Cortex of kidney (tissue), 1 donor: ENCODE measurements at places on chromosomes 5 and 9.

DNA sequence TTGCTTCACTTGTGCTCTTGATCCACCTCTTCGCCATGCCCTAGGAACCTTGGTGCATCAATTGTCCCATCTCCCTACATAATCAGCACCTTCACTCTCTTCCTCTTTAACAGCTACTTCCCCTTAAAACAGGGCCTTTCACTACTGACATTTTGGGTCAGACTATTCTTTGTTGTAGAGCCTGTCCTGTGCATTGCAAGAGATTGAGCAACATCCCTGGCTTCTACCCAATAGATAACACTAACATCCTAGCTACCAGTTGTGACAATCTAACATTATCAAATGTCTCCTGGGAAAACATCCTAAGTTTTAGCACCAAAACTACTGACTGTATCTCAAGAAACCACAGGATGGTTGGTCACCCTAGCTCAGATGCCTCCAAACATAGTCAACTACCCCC lies 854.3 kb upstream of the DMAC1 start:
- DNase-seq, result no peak

GRCh38 chr9:36914212-36914577 lies 119.9 kb downstream of the PAX5 start:
- DNase-seq, result no peak

- DNase-seq, result no peak
Observed at GRCh38 chr5:55421074-55421529, 113.3 kb downstream of the MTREX start.

DNA sequence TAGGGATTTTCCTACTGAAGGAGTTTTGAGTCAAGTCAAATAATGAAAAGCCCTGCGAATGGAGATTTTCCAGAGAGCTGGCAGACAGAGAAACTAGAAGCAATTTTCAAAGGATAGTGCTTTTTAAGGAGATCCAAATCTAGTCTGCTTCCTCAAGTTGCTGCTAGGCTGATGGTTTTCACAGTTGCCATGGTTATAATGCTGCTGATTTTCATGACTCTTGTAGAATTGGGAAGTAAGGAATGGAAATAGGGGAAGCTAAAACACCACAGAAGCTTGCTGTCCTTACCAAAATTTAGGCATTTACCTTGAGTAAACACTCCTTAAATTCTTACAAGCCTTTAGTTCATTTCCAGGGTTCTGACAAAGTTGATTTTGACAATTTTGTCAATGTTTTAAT lies 30.1 kb upstream of the HAPLN1 start:
- no peak for DNase-seq

GRCh38 chr5:122967085-122967484 lies 69.4 kb downstream of the PPIC start:
- DNase-seq, result no peak

DNA sequence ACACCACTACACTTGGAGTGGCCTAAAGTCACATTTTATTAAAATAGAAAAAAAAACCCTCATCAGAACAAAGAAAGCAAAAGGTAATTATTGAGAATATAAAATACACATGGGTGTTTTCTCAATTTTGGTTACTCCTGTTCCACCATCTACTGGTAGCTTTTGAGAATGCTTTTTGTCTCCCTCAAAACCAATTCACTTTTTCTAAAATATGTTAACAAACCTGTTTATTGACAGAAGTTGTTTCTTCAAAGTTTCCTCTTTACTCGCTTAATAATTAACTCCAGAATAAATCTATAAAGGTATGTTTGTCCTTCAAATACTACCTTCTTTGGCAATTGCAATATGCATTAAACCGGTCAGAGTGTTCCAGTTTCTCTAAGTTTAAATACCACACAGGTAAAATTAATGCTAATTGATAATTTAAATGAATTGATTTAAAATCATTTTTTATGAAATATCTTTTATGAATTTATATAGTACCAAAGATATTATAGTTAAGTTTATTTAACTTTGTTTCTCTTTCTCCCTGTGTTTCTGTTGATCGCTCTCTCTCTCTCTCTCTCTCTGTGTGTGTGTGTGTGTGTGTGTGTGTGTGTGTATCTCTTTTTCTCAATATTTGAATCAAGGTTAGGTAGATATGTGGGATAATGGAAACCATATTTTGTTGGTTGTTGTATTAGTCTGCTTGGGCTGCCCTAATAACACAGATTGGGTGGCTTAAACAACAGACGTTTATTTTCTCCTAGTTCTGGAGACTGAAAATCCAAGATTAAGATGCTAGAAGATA lies 487.4 kb downstream of the PRDM9 start:
- DNase-seq, result no peak

DNA sequence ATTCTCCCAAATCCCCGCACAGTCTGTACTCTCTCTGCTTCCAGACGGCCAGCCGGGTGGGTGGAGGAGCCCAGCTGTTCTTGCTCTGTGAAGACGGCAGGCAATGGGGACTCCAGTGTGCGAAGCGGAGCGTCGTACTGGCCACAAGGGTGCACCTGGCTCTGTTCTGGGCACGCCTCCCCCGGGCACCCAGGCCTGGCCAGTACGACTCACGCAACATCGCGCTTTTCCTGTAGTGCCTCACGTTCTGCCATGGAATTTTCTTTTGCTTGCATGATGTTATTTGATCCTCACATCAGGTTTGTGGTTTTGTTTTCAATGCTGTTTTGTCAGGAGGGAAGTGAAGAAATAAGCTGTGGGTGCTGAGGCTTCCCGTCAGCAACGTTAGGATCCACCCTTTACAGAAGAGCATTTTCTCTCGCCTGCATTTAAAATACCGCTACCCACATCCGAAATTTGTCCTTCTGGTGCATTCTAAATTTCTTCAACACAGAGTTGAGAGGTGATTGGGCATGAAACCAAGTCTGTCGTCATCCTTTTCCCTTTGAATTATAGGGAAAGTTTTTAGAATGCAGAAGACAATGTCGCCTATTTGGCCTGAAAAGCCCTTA lies 311.7 kb downstream of the TRIM36 start:
- no peak for DNase-seq

DNA sequence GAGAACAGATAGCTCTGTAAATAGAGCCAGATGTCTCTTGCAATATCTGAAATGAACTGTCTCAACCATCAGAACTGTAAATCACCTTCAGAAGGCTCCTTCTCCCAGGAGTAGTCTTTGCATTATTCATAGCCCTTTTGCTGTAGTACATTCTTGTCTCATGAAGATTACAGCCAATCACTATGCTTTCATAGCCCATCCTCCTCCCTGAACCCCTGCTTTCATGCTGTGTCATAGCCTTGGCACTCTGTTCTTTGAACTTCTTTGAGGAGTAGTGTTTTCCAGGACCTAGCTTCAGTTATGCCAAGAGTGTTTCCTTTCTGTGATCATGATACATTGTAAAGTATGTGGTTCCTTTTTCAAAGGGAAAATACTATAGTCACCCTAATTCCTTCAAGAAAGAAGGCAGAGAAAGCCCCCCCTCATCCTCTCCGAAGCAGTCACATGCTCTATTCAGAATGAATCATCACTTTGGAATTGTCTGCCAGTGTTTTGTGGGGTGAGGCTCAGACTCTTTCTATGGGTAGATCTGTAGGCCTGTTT lies 61.1 kb downstream of the GRIA1 start:
- DNase-seq, result no peak

GRCh38 chr9:13284011-13284410 lies 4.5 kb upstream of the MPDZ start:
- DNase-seq, result no peak

DNA sequence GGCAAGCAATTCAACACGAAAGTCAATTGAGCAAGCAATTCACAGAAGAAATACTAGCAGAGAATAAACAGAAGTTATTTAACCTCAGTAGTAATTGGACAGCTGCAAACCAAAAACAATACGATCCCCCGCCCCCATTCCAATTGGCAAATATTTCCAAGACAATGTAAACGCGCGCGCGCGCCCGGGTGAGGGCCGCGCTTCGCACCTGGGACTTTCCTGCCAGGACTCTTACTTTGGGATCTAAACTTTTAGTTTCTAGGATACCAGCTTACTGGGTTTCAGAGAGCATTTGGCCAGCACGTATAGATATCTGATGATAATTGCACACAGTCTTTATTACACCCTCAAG lies 8.6 kb downstream of the RUFY1 start:
- no peak for DNase-seq

DNA sequence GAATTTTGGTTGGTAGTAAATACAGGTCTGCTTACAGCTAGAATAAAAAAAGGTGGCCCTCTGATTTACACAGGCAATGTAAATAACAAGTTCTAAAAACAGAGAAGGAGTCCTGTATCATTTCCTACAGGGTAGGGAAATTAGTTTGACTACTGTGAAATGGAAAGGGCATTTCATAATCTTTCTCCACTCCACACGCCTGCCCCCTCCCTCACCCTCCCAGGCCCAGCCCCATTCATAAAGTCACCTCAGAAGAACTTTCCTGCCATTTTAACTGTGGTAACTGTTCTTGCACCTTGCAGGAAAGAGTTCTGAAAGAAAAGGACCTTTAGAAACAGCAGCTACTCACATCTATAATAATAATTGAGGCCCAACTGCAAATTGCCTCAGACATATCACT lies 69.7 kb downstream of the MEF2C start:
- no peak for DNase-seq

DNA sequence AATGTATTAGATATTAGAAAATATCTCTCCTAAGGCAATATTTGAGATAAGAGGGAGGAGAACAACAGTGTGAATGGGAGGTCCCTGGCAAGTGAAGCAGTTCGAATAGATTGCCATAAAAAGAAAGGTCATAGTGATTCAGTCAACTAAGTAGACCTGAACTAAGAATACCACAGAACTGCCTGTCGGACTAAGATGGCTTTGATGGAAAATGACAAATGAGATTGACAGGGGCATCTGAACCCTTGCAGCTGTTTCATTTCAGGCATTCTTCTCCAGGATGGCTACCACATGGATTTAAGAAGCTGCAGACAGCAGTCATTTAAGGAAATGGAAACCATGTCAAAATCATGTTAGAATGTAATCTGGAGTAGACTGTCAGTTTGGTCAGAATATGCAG lies 308.4 kb upstream of the MEF2C start:
- DNase-seq, result no peak

DNA sequence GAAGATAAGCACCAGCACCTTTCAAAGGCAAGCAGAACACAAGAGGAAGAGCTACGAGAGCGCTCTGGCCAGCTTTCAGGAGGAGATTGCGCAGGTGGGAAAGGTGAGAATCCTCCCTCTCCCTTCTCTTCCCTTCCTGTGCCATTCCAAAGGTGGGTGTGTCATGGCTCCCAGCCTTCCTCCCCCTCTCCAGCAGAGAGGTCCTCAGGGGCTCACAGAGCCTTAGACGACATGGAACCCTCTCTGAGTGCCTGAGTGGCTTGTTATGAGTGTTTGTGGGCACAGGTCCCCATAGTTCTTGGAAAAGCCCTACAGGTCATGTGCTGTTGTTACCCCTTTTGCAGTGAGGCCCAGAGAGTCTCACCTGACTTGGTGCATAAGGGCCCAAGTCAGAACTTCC lies 5.8 kb downstream of the CCDC180 start:
- no peak for DNase-seq

GRCh38 chr9:126261584-126262356 lies 64.9 kb upstream of the MVB12B start:
- DNase-seq, result no peak

DNA sequence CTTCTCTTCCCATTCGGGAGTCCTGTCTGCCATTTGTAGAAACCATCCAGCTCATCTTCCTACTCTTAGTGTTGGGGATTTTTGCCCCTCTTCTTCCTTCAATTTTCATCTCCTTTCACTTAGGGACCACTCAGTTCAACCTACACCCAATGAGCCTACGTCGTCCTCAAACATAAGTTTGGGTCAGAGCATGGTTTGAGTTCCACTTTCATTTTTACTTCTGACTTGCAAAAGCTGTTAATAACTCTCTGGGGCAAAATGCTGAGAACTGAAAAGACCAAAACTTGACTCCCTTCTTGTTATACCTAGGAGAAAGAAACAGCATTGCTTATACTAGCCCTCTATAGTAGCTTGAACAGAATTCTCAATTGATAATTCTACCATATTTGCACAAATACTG lies 381.5 kb upstream of the MPDZ start:
- DNase-seq, result no peak

DNA sequence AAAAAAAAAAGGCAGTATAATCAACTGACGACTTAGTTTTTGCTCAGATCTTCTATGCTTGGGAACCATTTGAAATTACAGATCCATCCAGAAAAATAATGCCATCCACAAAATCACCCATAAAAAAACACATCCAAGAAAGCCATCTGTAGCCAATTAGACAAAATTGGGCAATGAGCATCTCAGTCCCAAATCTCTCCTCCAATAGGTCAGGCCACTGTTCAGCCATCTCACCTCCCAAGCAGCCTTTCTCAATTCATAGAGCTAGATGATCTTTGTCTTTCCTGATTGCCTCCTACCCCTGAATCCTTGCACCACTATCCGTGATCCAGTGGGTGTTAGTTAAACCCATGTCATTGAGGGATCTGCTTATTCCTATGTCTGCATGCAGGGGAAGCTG lies 139.6 kb downstream of the SCAMP1 start:
- no peak for DNase-seq

DNA sequence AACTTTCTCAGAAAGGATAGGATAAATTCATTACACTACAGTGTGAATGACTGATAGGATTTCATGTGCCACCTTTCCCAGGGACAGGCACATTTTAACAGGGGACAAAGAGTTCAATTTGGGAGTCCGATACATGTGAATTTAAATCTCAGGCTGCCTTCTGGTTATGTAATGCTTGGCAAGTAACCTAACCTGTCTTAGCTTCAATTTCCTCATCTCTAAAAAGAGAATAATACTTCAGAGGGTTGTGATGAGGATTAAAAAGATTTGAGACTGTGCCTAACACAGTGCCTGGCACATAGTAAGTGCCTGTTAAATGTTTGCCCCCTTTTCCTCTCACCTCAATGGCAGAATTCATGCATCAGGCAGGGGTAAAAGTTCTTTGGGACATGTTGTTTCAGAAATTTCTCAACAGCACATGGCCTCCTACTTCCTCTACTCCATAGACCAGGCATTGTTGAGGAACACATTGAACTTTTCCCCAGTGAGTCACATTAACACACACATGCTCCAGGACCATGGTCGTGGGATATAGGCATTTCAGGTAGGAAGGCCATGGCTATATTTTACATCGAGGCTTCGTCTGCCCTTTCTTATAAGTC lies 94.6 kb upstream of the EGFLAM start:
- no peak for DNase-seq

DNA sequence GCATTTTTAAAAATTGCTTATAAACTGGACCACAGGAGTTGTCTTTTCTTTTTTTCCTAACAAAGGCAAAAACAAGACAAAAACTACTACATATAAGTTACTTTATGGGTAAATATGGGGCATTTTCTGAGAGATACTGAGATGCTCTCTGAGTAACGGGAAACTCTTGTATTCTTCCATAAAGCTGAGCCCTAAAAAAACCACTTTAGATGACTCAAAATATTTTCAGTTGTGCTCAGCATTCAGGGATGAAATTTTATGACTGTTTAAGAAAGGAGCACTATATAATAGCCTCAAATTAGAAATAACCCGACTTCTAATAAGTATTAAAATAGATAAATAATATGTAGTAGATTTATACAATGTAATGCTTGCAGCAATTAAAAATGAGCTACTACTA lies 644.5 kb downstream of the KCTD16 start:
- no peak for DNase-seq

DNA sequence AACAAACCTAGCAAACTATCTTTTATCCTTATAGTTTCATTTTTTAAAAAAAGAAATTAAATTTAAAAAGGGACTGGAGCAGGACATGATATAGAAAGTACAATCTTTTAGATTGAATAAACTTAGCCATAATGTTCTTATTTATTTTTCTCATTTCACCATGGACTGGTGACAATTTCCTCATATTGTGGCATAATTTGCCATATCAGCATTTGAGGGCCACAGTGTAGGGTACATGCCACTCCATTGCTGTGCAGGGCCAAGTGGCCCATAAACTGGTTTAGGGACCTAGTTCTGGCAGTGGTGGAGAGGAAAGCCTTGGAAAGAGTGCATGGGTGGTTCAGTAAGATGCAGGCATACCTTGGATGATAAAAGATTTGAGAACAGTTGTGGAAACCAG lies 232.9 kb upstream of the ELL2 start:
- no peak for DNase-seq
